Activated naive CD4-positive, alpha-beta T cell treated with Interleukin-2 at 50 U/mL for 16 hours (primary cell): ENCODE measurements at places on chromosomes 7 and 10.
A peak's percentile ranks its signal among the peaks of the same experiment; 100 is the strongest.

- no peak for DNase-seq
Observed at GRCh38 chr7:155568842-155569494, 22.6 kb upstream of the CNPY1 start.

DNA sequence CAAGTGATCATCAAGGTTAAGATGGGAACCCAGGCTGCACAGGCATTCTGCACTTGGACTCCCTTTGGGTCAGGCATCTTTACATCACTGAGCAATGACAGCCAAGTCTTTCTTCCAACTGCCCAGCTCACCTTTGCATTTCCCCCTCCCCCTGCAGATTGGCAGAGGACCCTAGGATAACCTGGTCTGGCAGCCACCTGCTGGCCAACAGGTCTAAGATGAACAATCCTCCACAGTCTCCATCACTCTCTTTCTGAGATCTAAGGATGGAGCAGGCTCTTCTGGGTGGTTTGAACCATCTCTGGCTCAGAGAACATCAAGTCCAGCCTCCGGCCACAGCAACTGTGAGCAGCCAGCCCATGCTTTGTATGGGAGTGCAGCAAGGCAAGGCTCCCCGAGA lies 75.8 kb downstream of the RAB11FIP2 start:
- no peak for DNase-seq

DNA sequence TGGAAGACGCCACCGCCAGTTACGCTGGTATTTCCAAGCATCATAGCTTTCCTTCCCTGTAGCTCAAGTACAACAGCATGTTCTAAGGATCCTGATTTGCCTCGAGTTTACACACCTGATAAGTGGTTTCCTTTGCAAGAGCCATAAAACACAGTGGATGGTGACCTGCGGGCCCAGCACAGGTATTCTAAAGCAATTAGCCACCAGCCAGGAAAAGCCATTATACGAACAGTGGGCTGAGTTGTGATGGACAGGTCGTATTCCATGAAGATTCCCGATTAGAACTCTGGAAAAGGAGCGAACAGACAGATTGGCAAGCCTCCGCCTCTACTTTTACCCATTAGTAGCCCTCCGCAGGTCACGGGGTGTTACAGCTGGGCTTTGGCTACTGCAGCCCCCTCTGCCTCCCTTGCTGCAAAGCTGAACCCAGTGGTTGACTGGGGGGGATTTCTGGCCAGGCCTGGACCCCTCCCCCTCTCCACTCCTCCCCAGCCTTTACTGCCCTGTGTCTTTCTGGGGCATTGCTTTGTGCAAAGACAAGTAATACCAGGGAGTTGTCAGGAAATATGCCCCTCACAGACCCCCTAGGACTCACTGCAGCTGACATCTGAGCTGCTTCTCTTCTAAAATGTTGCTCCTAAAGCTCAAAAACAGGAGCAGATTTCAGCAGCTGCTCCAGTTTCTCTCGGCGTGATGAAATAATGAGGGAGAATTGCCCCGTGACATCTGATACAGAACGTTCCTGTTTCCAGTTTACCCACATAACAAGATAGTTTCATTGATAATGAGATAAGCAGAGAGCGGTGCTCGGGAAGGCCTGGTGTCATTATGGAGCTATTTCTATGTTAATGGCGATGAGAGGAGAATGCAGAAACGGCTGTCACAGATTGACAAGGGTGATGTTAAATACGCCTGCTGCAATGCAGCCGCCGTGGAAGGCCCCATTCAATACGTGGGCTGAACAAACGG lies 214.4 kb downstream of the CCSER2 start:
- no peak for DNase-seq

GRCh38 chr7:88490161-88490560 lies 183.5 kb upstream of the STEAP4 start:
- no peak for DNase-seq

DNA sequence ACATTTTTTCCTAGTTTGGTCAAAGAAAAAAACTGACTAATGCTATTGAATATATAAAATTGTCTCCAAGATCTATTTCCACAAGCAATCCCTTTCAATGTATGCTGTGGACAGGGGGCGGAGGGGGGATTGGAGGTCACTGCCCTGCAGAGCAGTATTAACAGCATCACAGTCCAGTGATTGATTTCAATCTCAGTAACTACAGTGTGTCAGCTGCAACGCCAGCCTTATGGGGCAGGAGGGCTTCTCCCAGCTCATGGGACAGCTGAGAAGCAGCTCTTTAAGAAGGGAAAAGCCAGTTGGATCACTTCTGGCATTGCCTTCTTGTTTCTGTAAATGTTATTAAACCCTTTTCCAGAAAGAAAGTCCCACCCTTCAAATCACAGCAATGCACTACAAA lies 65.0 kb downstream of the RAPGEF5 start:
- no peak for DNase-seq

- DNase-seq, result no peak
Observed at GRCh38 chr7:130362251-130362816, 17.7 kb downstream of the CPA5 start.

DNA sequence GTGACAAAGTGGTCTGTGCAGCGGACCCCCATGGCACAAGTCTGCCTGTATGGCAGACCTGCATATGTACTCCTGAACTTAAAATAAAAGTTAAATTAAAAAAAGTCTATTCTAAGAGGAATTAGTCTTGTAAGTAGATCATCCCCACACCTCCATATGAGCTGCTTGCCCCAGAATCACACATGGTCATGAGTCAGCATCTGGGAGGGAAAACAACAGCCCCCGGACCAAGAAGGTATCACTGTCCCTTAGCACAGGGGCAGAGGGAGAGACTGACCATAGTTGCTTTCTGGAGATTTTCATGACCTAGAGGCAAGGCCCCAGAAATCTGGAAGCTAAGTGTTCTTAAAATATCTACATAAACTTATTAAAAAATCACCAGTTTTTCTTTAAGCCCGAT lies 86.6 kb upstream of the PDK4 start:
- no peak for DNase-seq

DNA sequence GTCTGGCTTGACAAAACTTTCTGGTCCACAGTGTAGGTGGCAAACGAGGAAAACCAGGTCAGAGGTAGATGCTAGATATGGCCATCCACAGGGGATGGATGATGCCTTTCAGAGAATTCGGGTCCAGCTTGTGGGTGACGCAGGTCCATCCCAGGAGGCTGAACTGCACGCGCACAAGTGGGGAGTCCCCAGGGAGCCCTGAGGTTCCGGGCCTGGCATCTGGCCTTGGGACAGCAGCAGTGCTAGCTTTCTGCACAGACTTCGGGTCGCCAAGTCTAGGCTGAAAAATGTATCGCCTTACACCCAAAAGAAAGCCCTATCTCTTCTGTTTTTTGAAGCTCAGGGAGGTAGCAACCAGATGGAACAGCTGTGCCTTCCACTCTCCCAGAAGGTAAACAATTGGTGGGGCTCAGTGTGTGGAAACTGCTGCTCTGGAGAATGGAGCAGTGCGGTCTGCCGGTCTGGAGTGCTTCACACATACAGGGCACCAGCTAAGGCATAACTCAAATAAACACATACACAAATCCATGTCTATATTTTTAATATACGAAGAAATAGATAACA lies 119.3 kb upstream of the ACBD5 start:
- no peak for DNase-seq

DNA sequence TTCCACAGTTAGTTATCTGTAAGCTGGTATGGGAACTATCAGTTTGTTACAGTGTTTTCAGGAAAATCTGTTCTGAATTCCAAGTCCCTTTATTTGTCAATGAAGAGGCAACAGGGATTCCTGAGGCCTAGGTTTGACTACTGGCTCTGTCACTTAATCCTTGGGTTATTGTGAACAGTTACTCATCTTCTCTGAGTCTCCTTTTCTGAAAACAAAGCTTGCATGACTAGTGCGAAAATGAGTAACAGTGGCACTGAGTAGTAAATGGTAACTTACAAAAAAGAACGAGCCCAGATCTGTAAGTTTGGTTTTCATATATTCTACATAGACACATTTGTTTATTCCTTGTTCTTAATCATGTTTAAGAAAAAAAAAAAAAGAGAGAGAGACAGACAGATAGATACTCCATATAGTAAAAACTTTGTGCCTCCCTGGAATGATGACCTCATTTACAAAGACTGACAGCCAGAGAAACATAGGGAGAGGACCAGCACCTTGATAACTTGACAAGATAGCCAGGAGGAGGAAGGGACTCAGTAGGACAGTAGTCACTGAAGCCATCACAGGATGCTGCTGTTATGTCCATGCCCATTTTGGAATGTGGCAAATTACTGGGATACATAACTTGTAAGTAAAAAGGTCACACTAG lies 1.9 kb downstream of the MRPS33 start:
- no peak for DNase-seq

- peak; percentile 31 for DNase-seq
Observed at GRCh38 chr7:21944616-21945453, 864 bp downstream of the CDCA7L start.

DNA sequence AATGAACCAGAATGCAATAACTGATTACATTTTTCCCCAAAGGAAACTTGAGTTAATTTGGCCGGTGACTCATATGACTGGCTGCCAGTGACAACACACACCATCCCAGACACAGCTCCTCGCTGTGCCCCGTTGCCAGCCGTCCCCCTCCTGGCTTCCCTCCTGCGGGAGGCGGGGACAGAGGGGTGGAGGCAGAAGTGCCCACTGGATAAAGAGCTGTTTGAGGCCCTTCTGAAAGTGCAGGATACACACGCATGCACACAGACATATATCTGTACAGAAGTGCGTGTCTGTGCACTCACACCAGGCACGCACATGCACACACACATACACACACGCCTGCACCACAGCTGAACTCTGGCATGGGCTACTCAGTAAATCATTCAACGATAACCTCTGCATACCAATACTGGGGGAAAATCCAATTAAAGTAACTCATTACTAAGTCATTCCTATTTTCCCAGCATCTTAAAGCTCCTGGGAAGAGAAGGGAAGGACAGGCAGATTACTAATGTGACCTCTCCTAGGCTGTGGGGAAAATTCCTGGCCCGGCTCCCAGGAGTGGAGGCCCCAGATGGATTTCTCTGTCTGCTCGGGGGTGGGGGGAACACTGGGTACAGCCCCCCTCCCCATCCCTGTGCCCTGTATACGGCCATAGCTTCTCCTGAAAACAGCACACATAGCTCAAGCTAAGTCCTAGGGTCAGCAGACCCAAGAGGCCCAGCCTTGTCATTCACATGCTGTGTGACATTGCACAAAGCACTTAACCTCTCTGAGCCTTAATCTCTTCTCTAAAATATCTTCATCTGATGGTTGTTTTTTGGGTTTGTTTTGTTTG lies 52.3 kb upstream of the MYL10 start:
- no peak for DNase-seq

DNA sequence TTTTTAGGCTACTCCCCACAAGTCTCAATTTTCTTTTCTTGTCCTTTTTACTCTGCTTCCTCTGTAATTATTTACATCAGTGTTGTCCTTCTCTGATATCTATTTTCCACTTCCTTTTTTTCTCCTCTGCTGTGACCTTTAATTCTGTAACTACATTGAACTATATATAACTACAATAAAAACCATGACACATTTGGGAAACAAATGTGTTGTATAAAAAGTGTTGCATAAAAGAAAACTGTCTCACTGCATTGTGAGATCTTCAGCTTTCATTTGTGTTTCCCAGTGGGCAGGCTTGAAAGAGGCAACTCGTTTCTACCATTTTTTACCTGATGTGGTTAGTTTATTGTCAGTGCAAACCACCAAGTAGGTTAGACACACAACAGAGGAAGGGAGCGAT lies 483.9 kb upstream of the NRP1 start:
- no peak for DNase-seq

DNA sequence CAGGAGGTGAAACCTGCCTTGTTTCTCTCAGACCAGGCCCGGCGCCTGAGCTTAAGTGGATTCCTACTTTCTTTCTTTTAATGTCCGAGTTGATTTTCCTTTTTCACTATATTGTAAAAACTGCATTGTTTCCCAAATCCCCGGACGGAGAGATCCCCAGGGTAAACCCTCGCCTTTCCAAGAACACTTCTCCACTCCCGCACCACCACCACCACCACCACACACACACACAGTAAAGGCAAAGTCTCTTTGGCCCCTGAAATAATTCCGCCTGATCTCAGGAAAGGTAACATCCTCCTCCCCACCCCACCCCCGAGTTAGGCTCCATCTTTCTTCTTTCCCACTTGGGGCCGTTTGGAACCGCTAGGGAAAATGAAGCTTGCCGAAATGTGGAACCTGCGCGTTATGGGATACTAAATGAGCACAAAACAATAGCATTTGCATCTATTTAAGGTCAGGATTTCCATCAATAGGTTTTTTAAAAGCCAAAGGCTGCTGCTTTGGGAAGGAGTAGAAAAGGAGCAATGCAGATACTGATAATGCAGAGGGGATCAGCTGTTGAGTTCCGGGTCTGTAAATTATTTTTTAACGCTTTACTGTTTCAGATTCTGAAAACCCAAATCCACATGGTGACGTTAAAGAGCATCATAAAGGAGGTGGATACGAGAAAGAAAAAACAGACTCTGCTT lies 2.5 kb downstream of the HPSE2 start:
- DNase-seq, result no peak

- no peak for DNase-seq
Observed at GRCh38 chr7:122311050-122311700, 6.6 kb upstream of the FEZF1 start.

- DNase-seq, result peak; percentile 64
Observed at GRCh38 chr10:75187961-75188426, 22.6 kb upstream of the VDAC2 start.

DNA sequence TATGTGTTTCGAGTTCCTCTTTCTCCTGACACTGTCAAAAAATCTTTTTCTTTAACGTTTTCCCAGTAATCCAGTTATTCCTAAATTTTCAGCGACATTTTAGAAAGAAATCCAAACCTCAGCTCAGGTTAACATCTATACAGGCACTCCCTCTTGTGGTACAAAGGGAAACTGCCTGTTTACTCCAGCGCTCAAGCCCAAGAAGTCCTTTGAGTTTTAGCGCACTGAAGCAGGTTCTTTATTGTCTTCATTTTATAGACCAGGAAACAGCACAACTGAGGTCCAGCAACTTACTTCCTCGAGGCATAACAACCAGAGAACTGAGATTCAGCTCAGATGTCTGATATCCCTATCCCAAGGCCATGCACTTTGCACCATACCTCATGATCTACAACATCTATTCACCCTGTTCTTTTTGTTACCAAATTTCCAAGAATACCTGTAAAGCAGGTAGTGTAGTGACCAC lies 287.2 kb upstream of the MKLN1 start:
- peak; percentile 45 for DNase-seq

DNA sequence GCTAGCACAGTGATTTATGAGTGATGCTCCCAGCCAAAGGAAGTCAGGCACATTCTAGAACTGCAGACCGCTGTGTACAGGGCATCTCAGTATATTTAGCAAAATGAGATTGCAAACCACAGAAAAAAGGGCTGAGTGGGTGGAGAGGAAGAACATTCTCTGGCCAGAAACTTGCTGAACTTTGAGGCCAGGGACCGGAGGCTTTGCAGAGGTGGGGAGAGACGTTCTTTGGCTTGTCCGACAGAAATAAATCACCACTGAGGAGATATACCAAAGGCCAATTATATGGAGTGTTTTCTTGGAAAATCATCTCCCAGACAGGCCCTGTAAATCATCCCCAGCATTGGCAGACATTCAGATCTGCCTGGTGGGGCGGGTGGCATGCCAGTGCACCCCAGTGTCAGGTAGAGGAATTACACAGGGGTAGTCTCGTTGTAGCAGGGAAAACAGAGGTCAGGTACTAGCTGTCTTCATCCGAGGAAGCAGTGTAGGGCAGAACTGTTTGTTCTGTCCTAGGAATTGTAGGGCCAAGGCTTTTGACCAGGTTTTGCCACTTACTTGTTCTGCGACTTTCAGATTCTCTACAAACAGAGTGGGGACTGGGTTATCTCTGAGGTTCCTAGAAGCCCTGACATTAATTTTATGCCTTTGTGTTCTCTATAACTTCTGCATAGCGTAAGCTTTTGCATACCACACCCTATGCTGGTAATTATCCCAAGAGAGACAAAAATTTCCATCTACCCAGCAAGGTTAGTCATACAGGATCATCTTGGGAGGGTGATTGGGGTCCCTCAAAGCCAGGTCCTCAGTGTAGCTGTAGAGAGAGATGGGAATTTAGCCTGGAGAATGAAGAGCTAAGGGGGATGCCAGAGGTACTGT lies 655.6 kb downstream of the LRMDA start:
- DNase-seq, result no peak
